Ascending aorta (tissue), 2 donors: ENCODE measurements at places on chromosomes 2 and 18. TPM values are rescaled to one million over a fixed set of nuclear protein-coding genes. Genes with fewer than 3 reads are reported as not detected.

DNA sequence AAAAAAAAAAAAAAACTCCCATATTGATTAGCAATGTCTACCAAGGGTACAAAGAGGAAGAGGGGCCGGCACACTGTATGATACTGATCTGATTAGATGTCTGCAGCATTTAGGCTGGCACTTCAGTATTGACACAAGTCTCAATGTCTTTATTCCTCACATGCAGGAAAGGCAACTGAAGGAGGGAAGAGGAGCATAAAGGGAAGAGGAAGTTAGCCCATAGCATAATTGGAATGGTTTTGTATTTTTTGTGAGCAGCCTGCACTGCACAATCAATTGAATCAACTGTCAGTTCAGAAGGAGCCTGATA lies 79.0 kb downstream of the DNER start:
- H3K36me3 ChIP-seq = no peaks in the 10 kb centered on the region
- no peak overlapping the region for H3K4me3 ChIP-seq
- H3K4me1 ChIP-seq = no peaks in the 10 kb centered on the region
- H3K27ac ChIP-seq = no peak overlapping the region
- no peaks in the 10 kb centered on the region for H3K27me3 ChIP-seq
- no peak for DNase-seq

The CCDC85A gene
- total RNA-seq = 15.0 TPM

DNA sequence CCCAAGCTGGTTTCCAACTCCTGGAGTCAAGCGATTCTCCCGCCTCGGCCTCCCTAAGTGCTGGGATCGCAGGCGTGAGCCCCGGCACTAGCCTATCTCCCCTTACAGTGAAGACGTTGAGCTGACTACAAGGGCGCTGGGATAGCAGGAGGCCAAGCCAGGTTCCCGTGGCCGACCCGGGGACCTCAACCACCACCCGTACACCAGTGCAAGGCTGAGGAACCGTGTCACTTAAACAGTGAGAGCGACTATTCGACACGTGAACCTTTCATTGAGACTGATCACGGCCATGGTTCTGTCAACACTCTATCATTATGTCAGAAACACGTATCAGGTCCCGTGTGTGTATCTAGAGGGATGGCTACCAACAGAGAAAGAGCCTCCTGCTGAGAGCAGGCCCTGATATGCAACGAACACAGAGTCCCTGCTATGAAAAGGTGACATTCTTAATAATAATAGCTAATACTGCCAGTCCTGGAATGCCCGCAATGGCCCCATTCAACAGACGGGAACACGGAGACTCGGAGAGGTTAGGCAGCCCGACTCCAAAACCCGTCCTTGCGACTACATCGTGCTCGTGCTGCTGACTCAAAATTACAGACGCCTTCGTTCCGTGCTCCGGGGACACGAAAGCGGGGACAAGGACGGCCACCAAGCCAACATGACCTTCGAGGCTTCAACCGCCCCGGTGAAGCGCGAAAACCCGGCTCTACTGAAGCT lies 833 bp downstream of the AFG3L2 start:
- H3K4me1 ChIP-seq = peaks cover 6% of the 10 kb centered on the region
- no peak for DNase-seq
- H3K4me3 ChIP-seq = peak overlapping the region; percentile 89
- no peaks in the 10 kb centered on the region for H3K36me3 ChIP-seq

- no peak for DNase-seq
- H3K27ac ChIP-seq = no peak overlapping the region
These were observed 92.8 kb upstream of the MAP4K3 start for GRCh38 chr2:39529836-39530235.

The MSH6 gene
- 11.8 TPM for total RNA-seq

The ACTG2 gene
- total RNA-seq = 134 TPM

- DNase-seq = no peak
- no peaks in the 10 kb centered on the region for H3K36me3 ChIP-seq
These were observed 266.0 kb downstream of the SH3BP4 start for GRCh38 chr2:235217846-235218245.

DNA sequence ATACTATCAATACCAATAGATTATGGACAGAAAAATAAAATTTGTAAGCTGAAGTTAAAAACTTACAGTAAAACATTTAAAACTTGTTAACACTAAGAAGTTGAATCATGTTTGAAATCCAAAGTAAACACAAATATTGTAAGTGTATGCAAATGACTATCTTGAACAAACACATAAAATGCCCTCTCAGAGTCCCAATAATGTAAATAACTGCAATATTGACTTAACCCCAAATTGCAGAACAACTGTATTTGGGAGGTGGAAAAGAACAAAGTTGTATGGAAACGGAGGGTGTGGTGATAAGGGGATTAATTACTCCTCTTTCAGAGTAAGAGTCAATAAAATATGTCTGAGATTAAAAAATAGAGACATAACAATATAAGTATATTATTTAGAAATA lies 140.0 kb upstream of the NOL4 start:
- no peak overlapping the region for H3K4me3 ChIP-seq
- no peaks in the 10 kb centered on the region for H3K4me1 ChIP-seq
- H3K27me3 ChIP-seq = no peaks in the 10 kb centered on the region
- DNase-seq = no peak

GRCh38 chr2:187943772-187944369 lies 347.8 kb upstream of the GULP1 start:
- no peak overlapping the region for H3K27ac ChIP-seq
- H3K27me3 ChIP-seq = no peaks in the 10 kb centered on the region
- no peak overlapping the region for H3K4me3 ChIP-seq
- H3K4me1 ChIP-seq = no peaks in the 10 kb centered on the region
- H3K36me3 ChIP-seq = no peaks in the 10 kb centered on the region

DNA sequence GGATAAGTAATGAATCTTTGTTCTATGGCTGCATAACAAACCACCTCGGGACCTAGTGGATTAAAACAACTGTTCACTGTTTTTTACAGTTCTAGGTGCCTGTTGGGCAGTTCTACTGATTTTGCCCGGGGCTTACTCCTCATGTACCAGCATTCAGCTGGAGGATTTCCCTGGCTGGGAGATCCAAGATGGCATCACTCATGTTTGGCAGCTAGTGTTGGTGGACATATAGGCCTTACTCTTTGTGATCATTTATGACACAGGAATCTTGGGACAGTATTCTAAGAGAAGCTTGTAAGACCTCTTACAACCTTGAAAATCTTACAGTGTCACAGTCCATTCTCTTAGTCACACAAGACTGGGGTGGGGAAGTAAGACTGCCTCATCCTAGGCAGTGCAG lies 4.6 kb downstream of the MARCHF7 start:
- no peak overlapping the region for H3K27ac ChIP-seq
- peaks cover 34% of the 10 kb centered on the region for H3K4me1 ChIP-seq
- no peak overlapping the region for H3K4me3 ChIP-seq
- no peaks in the 10 kb centered on the region for H3K27me3 ChIP-seq
- no peak for DNase-seq

- H3K36me3 ChIP-seq = no peaks in the 10 kb centered on the region
- H3K4me3 ChIP-seq = no peak overlapping the region
- DNase-seq = peak; percentile 35
- H3K27me3 ChIP-seq = no peaks in the 10 kb centered on the region
These were observed 281.0 kb downstream of the PRKCE start for GRCh38 chr2:45932278-45932975.

The MPP4 gene
- not detected for total RNA-seq

GRCh38 chr2:9554921-9555296 lies 721 bp downstream of the ADAM17 start:
- DNase-seq = no peak
- peaks cover 15% of the 10 kb centered on the region for H3K4me1 ChIP-seq
- H3K36me3 ChIP-seq = no peaks in the 10 kb centered on the region

The NOL4 gene
- total RNA-seq = not detected

GRCh38 chr2:151361674-151362370 lies 4.4 kb downstream of the TNFAIP6 start:
- DNase-seq = no peak
- H3K4me3 ChIP-seq = no peak overlapping the region
- H3K36me3 ChIP-seq = no peaks in the 10 kb centered on the region
- no peak overlapping the region for H3K27ac ChIP-seq

DNA sequence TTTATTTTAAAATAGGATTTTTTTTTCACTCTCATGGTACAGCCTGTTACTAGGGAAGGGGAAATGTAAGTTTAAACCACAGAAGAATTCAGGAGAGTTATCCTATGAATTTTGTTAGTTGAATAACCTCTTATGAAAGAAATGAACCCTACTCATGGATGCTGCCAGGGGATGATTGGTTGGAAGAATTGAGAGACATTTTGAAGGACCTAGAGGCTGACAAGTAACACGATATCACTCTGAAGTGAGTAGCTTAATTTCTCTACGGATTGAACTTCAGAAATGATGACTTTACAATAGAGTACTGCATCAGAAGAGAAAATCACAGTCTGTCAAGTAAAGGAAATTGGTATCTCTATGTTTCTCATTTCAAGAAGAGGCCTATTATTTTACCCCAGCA lies 1346.2 kb downstream of the SUCLG1 start:
- no peak for DNase-seq
- H3K36me3 ChIP-seq = no peaks in the 10 kb centered on the region
- H3K27me3 ChIP-seq = no peaks in the 10 kb centered on the region
- no peaks in the 10 kb centered on the region for H3K4me1 ChIP-seq
- H3K4me3 ChIP-seq = no peak overlapping the region

DNA sequence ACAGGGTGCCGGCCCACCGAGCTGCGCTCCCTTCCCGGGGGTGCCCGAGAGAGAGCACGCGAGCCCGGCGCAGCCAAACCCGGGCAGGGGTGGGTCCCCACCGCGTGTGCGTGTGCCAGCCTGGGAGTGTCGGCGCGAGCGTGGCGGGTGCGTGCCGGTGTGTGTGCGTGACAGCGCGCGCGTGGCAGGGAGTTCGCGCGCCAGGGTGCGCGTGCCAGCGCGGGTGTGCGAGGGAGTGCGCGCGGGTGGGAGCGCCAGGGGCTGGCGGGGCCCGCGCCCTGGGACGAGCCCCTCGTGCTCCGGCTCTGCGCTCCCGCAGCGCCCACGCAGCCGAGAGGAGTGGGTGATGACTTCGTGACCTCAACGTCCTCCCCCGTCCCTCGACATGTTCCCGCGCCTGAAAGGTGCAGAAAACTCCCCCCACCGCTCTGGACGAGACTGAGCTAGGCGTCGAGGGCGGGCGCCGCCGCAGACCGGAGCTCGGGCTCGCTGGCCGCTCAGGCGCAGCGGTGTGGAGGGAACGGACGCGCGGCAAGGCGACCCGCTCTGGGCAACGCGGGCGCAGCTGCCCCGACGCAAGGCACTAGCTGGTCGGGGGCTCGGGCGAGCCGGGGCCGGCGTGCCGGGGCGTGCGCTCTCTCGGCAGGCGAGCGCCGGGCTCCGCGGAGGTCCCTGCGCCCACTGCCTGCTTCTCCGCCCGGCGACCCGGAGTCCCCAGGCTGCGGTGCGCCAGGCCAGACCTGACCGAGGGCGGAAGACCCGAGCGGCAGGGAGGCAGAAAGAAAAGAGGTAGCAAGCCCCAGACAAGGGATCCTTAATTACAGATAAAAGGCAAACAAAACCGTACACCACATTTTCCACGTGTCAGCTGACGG lies 582.8 kb downstream of the ZEB2 start:
- no peaks in the 10 kb centered on the region for H3K36me3 ChIP-seq
- DNase-seq = no peak
- H3K4me1 ChIP-seq = peaks cover 7% of the 10 kb centered on the region
- H3K27ac ChIP-seq = no peak overlapping the region
- no peaks in the 10 kb centered on the region for H3K27me3 ChIP-seq

GRCh38 chr2:218024871-218025270 lies 22.1 kb upstream of the TNS1 start:
- DNase-seq = no peak
- H3K4me1 ChIP-seq = peaks cover 26% of the 10 kb centered on the region
- H3K27ac ChIP-seq = no peak overlapping the region
